ENCODE measurements at places on chromosomes 7 and 10.
A peak's percentile ranks its signal among the peaks of the same experiment; 100 is the strongest.

DNA sequence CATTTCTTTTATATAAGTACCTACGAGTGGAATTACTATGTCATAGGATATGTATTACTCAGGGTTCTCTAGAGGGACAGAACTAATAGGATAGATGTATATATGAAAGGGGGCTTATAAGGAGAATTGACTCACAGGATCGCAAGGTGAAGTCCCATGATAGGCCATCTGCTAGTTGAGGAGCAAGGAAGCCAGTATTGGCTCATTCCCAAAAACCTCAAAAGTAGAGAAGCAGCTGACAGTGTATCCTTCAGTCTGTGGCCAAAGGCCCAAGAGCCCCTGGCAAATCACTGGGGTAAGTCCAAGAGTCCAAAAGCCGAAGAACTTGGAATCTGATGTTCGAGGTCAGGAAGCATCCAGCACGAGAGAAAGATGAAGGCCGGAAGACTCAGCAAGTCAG lies 59.8 kb downstream of the GALNT17 start:
- DNase-seq: no peak

GRCh38 chr10:105195831-105196230 lies 554.7 kb downstream of the SORCS3 start:
- DNase-seq: no peak

DNA sequence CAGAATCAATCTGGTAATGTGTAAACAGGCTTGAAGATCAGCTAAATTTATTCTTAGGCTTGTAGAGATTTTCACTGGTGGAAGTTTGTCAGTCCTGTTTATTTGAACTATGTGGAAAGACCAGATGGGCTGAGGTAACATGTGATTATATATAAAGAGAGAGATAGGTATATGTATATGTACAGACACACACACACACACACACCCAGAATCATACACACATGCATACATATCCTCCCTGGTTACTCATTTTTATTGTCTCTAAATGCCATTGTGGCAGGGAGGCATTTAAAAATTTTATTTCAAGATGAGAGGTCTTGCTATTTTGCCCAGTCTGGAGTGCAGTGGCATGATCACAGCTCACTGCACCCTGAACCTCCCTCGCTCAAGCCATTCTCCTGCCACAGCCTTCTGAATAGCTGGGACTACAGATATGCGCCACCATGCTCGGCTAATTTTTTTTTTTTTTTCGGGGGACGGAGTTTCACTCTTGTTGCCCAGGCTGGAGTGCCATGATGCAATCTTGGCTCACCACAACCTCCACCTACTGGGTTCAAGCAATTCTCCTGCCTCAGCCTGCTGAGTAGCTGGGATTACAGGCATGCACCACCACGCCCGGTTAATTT lies 78.1 kb upstream of the CYTH3 start:
- DNase-seq: peak; percentile 55

- DNase-seq: no peak
These were observed 271.0 kb downstream of the POU6F2 start for GRCh38 chr7:39248692-39249090.

GRCh38 chr7:33773053-33773452 lies 132.3 kb upstream of the BMPER start:
- no peak for DNase-seq

GRCh38 chr10:114534571-114534981 lies 123.5 kb downstream of the ABLIM1 start:
- DNase-seq: no peak

DNA sequence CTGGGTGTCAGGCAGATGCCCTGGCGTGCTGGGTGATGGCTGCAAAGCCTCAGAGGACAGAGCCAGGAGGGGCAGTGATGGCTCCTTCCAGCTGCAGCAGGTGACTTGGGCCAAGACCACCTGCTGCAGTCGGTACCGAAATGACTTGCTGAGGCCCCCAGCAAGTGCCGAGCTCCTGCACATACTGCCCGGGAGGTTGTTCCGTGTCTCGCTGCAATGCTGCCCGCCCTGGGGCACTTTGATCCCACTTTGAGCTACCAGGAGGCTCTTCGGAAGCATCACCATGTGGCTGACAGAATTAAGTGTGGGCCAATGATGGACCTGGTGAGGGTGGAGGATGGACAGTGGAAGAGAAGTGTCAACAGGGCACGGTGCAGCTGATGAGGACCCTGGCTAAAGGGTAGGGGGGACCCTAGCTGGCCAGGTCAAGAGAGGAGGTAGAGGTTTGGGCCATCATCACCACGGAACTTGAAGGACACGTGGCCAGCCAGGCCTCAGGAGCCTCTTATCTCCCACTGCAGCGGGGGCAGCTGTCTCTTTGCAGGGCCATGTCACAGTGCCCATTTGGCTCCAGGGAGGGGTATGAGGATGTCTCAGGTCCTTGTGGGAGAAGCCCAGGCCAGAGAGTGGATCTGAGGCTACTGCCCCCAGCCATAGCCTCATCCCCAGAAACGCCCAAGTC lies 51.1 kb upstream of the NANOS1 start:
- no peak for DNase-seq

DNA sequence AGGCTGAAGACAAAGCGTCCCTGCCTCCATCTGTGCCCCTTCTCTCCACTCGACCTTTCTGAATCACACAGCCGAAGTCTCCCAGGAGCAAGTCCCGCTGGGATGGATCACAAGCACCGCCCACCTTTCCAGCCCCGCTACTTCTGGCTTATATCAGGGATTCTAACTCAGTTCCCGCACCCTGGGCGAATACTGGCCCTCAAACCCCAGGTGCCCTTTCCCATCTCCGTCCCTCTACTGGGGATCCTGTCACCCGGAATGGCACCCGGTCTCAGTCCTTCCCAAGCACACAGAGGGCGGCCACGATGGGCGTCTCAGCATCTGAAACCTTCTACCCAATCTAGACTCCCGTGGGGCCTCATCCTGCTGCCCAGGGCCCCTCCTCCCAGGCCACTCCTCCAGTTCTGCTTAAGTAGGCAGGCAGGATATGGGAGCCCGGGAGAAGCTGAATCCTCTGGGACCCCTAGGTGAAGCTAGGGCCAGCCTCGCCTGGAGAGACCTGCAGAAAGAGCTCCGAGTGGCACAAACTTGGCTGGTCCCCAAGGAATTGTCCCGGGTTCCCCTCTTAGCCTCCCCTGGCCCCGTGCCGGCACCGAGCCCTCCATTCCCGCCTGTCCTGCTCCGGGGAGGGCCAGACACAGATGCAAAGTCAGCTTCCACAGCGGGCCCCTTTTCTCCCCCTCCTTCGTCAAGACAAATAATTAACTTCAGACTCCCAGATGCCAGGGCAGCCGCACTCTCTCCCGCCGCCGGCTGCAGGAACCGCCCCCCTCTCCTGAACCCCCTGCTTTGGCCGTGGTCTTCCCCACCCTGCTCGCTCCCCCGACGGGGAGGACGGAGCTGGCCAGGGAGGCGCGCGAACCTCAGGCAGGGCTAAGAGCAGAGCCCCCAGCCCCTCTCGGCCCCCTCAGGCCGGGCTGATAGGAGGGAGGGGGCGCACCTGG lies 612 bp downstream of the KCP start:
- DNase-seq: no peak

- no peak for DNase-seq
These were observed 162.9 kb downstream of the ZNF33B start for GRCh38 chr10:42475168-42476098.

DNA sequence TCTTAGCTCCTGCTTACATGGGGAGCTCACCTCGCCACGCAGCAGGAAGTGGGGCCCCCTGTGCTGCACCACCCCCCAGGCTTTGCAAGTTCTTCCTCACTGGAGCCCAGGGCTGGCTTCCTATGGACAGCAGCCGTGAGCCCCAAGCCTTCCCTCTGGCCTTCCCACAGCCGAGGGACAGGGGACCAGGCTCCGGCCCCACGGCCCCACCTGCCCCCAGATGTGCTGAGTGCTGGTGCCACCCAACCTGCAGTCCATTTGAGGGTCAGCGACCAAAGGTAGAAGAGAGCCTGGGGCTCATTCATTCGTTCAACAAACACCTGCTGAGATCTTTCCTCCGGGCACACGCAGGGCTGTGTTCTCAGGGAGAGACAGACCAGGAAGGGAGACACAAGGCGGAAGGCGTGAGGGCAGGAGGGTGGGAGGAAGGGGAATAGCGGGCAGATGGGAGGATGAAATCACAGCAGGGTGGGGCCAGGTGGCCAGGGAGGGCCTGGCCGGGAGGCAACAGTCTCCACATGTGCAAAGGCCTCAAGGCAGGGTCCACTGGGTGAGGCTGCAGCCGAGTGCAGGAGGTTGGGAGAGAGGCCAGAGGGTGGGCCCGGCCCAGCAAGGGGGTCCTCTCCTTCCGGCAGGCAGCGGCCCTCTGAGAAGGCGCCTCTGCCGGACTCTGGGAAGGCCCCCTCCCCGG lies 100.1 kb downstream of the FOXL3 start:
- DNase-seq: no peak

DNA sequence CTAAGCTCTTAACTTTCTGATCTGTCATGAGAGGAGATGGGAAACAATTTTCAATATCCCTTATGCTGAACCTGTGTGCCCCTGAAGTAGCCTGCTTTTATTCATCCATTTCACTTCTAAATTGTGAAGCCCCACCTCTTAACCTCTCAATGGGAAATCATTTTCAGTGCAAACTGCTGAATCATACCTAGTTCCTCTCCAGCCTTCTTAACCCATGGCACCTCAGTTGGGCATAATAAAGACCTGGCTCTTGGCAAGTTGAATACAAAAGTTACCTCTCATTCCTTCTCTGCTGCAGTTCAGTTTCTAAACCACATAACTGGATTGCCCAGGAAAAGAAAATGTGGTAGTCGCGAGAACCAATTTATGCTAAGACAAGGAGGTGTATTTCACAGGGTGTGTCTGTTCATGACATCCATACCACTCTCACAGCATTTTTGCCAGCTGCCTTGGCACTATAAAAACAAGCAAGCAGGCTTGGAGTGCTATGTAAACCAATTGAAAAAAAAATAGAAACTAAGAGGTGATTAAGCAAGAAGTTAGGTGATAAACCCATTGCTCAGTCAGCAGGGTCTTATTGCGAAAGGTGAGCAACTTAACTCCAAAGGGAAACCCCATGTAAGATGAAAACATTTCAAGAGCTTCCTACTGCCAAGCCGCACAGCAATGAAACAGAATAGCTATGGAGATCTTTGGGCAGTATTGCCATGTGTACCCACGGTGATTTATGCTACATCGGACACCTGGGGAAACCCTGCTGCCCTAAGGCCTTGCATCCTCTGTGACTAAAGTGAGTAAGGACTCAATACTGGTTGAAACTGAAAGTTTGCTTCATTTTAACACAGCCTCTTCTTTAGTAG lies 57.0 kb upstream of the DKK1 start:
- no peak for DNase-seq

GRCh38 chr7:133746305-133746704 lies 380.8 kb upstream of the LRGUK start:
- DNase-seq: no peak

DNA sequence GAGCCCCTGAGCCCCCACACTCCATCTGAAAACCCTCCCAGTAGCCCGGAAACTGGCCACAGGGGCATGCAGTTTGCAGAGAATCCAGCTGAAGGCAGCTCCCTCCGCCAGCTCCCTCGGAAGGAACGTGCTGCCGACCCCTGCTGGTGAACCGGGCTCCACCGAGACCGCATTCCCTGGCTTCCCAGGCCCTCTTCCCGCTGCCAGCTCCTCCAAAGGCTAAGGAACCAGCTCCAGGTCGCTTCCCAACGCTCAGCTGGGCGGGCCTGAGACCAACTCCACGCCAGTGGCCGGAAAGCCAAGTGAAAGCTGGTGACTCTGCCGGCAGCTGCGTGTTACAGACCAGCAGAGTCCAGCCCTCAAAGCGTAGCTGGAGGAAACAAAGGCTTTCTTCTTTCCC lies 35.8 kb downstream of the GPER1 start:
- DNase-seq: no peak

DNA sequence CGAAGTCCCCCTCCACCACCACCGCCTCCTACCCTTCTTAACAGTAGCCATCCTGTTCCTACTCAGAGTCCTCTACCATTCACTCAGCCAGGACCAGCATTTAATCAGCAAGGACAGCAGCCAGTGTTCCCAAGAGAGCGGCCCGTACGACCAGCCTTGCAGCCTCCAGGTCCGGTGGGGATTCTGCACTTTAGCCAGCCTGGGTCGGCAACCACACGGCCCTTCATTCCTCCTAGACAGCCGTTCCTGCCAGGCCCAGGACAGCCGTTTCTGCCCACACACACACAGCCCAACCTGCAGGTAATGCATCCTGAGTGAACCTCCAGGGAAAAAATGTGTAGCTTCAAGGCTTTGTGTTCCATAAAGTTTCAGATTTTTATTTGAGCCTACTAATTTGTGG lies 74.2 kb downstream of the SHH start:
- no peak for DNase-seq

DNA sequence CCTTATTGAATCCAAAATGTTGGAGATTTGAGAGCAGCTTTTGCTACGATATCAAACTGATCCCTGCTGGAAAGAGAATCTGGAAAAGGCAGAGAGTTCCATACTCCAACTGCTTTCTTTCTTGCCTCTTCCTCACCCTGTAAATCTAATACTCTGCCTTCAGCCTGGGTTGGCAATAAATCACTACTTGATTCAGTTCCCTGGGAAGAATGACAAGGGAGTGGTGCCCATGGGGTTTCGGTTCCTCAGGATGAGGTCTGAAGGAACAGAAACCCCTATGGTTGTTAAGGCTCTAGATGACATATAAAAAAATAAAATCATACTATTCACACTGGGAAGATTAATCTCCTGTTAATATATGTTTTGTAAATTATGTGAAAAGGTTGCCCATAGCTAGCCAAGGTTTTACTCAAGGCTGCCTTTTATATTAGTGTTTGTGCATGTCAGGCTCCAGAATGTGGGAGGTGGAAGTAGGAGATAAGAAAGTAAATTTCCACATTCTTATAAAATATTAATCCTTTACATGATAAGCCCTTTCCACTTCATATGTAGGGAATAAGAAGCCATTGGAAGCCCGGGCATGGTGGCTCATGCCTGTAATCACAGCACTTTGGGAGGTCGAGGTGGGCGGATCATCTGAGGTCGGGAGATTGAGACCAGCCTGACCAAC lies 106.2 kb upstream of the CACNA2D1 start:
- no peak for DNase-seq

DNA sequence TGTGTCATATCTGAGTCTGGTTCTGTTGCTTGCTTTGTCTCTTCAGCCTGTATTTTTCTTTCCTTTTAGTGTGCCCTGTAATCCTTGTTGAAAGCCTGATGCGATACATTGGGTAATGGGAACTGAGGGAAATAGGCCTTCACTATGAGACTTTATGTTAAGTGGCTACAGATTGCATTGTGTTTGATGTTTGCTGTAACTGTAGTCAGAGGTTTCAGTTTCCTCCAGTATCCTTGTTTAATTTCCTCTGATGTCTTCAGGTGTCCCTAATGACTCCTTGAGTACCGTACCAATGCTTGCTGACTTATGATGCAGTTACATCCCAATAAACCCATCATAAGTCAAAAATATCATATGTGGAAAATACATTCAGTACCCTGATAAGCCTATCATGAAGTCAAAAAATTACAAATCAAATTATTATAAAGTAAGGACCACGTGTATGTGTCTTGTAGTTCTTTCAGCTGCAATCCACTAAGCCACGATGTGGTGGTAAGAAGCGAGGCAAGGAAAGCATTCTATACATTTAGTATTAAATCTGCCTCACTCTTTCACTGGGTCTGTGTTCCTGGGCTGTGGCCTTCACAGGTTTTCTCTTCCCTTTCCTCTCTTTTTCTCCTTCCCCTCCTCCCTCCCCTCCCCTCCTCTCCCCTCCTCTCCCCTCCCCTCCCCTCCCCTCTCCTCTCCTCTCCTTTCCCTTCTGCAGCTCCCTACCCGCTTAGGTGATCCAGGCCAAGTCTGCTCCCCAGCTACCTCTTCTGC lies 13.3 kb upstream of the GIMAP6 start:
- no peak for DNase-seq

- DNase-seq: no peak
These were observed 60.8 kb downstream of the OGDH start for GRCh38 chr7:44667190-44667589.

- no peak for DNase-seq
These were observed 1.8 kb downstream of the WDR37 start for GRCh38 chr10:1058017-1058416.

Data from inflammatory macrophage treated with lipopolysaccharide for 1 hour (primary cell).